Posterior cingulate gyrus (tissue), 11 donors: ENCODE measurements at places on chromosomes 13 and 19.

GRCh38 chr19:46634045-46634655, 1.9 kb downstream of the GNG8 start:
- DNase-seq = peak; percentile 44

GRCh38 chr19:17243830-17244617, 1.7 kb downstream of the NR2F6 start:
- DNase-seq = no peak

DNA sequence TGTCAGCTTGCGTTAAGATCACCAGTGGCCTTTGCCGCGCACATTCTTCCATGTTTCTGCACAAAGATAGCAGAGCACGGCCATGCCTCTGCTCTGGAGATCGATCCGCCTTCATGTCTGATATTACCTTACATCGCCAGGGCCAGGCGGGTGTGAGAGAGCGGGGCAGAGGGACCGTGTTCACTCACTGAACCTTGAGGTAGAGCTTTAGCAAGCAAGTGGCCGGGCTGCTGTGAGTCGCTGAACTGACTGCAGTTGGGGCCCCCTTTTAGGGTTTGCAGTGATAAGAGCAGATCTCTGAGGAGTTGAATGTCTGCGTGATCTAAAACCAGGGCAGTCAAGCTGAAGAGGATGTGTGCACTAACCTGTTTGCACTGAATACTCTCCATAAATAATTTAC, 275.4 kb upstream of the OBI1 start:
- DNase-seq = no peak

DNA sequence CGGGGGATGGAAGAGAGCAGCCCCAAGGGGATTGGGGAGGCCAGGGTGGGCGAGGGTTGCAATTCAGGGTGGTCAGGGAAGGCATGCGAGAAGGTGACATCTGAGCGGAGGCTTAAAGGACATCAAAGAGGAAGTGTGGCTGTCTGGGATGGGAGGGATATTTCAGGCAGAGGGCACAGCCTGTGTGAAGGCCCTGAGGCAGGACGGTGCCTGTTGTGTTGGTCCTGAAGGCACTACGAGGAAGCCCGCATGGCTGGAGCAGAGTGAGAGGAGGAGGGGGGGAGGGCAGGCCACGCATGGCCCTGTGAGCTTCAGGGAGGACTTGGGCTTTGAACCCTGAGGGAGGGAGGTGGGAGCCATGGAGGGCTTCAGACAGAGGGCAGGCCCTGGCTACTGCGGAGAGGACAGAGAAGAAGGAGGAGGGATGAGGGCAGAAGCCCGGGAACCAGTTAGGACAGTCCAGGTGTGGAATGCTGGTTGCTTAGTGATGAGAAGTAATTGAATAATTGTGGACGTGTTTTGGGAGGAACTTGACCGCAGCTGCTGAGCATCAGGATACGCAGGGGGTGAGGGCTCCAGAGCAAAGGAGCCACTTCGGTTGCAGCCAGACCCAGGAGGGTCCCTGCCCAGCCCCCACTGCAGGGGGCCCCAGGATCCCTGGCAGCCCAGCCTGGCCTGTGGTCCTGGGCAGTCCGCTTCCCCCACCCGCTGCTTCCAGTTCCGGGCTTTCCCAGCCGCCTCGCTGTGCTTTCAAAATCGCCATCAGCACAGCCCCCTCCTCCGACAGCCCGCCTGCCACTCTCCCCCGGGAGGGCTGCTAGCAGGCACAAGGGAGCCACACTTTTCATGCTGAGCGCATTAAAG, 6.2 kb downstream of the TLE6 start:
- DNase-seq = peak; percentile 47

- DNase-seq = no peak
These were observed 50.5 kb upstream of the UBE2L5 start for GRCh38 chr13:30371649-30372265.

DNA sequence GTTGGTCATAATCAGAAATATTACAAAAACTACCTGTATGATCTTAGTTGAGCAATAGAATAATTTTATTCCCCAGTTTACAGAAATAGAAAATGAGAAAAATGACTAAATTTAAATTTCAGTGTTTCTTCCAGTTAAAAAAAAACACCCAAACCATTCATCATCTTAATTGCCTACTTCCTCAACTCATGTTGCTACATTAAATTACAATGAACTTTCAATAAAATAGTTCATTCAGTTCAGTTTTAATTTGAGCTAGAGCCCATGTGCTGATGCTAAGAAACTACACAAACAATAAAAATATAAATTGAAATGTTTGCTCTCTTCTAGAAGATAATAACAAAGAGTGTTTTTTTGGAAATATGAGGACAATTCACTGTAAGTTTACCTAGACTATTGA, 820.4 kb downstream of the SLITRK6 start:
- DNase-seq = no peak

GRCh38 chr19:45847663-45848062, 15.3 kb downstream of the SYMPK start:
- DNase-seq = no peak

DNA sequence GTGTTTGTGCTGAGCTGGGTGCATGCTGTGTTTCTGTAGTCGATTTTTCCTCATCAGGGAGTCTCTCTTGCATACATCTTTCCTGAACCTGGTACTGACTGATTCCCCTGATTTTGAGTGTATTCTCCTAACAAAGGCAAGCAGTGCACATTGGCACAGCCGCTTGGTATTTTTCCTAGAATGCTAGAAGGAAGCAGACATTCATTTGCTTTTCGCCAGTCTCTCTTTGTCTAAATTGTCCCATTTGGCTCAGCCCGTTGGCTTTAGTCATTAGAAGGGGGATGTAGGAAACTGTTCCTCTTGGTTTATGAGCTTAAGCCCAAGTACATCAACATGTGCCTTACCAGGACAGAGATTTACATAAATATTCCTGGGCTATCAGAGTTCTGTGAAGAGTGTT, 266.1 kb upstream of the TMTC4 start:
- no peak for DNase-seq

- no peak for DNase-seq
These were observed at the start of gene RASGRP4 for GRCh38 chr19:38425810-38426466. Gene RASGRP4, minus strand, starts transcription at chr19:38426219. Its CDS starts 128 bp downstream, at chr19:38426091.

DNA sequence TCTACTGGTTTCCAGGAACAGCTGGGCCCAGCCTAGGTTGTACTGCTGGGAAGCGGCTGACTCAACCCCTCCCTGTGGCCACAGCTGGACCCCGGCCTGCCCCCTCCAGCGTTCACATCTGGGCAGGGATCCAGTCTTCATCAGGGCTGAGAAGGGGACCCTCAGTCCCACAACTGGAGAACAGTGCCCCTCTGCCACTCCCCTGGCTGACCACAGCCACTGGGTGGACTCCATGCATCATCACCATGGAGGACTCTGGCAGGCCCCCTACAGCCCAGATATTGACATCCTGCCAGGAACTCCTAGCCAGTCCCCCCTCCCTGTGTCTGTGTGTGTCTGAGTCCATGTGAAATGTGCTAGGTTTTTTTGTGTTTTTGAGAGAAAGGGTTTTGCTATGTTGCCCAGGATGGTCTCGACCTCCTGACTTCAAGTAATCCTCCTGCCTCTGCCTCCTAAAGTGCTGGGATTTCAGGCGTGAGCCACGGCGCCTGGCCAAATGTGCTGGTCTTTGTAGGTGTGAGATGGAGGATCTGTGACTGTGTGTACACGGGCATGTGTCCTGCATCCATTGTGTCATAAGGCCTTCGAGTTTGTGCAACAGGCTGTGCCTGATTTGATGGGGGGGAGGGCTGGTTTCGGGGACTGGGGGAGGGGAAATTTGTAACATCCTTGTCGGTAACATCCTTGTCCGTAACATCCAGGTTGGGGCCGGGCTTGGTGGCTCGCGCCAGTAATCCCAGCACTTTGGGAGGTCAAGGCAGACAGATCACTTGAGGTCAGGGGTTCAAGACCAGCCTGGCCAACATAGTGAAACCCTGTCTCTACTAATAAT, 4.0 kb upstream of the HOOK2 start:
- no peak for DNase-seq

DNA sequence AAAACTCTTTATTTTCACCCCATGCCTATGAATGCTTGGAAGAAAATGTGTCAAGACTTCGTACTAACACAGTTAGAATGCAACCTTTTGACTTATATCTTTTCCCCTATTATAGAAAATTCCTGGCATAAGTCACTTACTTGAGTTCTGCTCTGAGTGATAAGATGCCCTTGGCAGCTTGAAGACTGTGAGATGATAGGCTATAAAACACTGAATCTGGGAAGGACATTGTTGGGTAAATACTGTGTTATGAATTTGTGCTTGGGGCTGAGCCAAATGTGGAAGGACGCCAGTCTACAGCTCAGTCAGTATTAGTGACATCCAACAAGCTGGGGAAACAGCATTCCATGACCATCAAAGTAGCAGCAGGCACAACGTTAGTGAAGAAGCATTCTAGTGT, 368.0 kb upstream of the SGCG start:
- DNase-seq = no peak

- DNase-seq = no peak
These were observed 241.4 kb downstream of the LACC1 start for GRCh38 chr13:44120849-44121755.

DNA sequence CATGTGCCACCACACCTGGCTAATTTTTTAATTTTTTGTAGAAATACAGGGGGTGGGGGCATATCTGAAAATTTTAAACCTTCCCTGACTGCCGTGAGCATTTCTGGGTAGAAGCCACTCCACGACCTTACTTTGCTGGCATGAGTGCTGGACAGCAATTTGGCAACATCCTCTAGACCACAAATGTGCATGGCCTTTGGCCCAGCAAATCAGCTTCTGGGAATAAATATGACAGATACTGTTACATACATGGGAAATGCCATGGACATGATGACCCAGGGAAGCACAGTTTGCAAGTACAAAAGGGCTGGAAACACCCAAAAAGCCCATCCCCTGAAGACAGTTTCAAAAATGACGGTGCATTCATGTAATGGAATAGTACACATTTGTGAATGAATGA, 3.2 kb upstream of the PVR start:
- no peak for DNase-seq
